ENCODE measurements at places on chromosomes 3 and 15.

GRCh38 chr3:101676765-101677435 is at the start of gene ZBTB11:
Gene ZBTB11 (minus strand): TSS chr3:101677132. CDS start chr3:101676914, 218 bp downstream.
- DNase-seq = peak; percentile 97

GRCh38 chr3:140470962-140471361 is 206.9 kb upstream of the TRIM42 start:
- no peak for DNase-seq

GRCh38 chr15:93025625-93025982 is 63.4 kb downstream of the RGMA start:
- DNase-seq = no peak

DNA sequence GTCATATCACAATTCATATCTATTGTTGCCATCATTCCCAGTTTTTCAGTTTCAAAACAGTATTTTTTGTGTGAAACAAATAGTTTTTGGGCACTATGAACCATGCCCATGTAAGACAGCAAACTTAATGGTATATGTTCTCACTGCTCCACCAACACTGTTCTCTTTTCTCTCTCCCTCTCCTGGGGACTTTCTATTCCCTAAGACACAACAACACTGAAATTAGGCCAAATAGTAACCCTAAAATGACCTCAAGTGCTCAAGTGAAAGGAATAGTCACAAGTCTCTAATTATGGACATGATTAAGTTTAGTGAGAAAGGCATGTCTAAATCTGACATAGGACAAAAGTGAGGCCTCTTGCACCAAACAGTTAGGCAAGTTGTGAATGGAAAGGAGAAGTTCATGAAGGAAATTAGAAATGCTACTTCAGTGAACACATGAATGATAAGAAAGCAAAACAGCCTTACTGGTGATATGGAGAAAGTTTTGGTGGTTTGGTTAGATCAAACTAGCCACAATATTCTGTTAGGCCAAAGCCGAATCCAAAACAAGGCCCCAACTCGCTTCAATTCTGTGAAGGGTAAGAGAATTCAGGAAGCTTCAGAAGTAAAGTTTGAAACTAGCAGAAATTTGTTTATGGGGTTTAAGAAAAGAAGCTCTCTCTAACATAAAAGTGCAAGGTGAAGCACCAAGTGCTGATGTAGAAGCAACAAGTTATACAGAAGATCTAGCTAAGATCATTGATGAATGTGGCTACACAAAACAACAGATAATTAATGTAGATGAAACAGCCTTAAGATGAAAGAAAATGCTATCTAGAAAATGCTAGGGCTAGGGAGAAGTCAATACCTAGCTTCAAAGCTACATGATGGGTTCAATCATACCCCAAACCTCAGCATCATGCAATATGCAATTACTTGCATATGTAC is 104.2 kb downstream of the CBLB start:
- DNase-seq = no peak

GRCh38 chr15:66405007-66405406 is 18.3 kb downstream of the MAP2K1 start:
- no peak for DNase-seq

- DNase-seq = no peak
Observed at GRCh38 chr3:45870099-45870498, 16.2 kb upstream of the CCR9 start.

- no peak for DNase-seq
Observed at GRCh38 chr3:195102609-195103467, 168.1 kb downstream of the XXYLT1 start.

DNA sequence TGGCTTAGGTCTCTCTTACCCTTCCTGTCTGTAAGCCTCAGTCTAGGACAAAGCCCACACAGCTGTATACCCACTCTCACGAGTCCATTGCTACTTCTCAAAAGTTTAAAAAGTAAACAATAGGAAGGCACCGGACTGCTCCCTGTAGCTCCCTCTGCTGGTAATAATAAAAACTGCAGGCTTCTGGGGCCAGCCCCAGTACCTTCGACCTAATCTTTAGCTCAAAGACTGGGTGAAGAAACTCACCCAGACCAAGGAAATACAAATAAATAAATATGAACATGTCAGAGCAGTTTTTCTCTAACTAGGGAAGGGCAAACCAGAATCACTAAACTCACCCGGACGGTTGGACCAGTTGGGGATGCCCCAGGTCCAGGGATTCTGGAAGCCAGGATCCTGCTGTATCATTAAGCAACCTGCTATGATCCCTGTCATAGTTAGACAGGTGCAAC is 5.0 kb downstream of the FAM219B start:
- DNase-seq = no peak

DNA sequence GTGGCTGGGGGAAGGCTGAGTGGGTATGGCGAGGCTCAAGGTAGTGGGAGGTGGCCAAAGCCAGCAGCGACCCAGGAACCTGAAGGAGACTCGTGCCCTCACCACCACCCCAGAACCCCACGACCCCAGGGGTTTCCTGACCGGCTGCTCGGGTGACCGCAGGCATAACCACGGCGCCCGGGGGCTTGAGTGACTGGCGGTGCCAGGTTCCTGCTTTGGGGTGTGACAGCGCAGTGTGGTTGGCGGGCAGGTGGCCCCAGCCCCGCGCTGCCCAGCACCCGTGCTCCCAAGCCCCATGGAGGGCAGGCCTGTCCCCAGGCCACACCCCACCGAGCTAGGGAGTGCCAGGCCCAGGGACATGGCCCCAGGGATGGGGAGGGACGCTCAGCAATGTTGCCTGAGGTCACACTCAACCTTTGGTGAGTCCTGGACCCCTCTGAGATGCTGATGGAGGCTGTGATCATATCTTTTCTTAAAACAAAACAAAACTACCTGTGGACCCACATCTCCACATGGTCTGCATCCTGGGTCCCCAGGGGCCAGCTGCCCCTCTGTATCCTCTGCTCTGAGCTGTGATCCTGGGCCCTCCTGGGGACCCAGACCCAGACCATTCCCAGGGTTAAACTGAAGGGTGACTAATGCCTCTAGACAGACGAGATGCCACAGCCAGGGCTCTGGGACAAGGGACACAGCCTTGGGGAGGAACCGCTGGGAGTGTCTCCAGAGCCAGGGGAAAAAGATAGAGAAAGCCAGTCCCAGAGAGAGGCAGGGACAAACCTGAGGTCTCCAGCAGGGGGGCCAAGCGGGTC is 13.0 kb downstream of the DNAJB8 start:
- no peak for DNase-seq

- no peak for DNase-seq
Observed at GRCh38 chr15:45351227-45351626, 27.1 kb downstream of the GATM start.

DNA sequence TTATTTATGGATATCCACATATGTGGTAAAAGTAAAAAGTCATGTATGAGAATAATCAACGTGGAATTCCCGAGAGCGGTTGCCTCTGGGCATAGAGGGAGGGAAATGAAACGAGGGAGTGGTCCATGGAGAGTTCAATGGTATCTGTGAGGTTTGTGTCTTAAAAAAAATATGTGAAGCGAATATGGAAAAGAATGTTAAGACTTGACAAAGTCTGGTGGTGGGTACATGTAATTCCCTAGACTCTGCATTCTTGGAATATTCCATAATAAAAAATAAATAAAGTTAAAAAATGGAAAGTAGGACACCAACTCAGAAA is 28.4 kb downstream of the FAM43A start:
- DNase-seq = no peak

GRCh38 chr15:35973029-35973428 is 427.1 kb upstream of the DPH6 start:
- no peak for DNase-seq

GRCh38 chr15:46089467-46089935 is 454.7 kb downstream of the SQOR start:
- DNase-seq = no peak

DNA sequence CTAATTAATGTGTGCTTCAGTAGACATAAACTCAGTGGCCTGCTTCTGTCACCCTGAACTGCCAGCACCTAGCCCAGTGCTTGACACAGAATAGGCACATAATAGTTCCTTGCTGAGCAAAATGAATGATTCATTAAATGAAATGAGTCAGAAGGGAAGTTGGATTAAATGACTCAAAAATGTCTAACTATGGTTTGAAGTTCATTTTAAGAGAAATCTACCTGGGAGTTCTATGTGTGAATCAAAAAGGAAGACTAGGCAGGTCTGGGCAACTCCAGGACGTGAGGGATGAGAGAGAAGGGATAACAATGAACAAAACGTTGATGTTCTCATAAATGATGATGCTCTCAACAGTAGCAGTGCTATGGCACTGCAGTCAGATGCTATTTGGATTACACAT is 175.0 kb downstream of the CFAP20DC start:
- peak; percentile 41 for DNase-seq

- DNase-seq = no peak
Observed at GRCh38 chr3:23623844-23624243, 181.9 kb upstream of the UBE2E1 start.

- no peak for DNase-seq
Observed at GRCh38 chr15:93913310-93913709, 318.1 kb upstream of the MCTP2 start.

DNA sequence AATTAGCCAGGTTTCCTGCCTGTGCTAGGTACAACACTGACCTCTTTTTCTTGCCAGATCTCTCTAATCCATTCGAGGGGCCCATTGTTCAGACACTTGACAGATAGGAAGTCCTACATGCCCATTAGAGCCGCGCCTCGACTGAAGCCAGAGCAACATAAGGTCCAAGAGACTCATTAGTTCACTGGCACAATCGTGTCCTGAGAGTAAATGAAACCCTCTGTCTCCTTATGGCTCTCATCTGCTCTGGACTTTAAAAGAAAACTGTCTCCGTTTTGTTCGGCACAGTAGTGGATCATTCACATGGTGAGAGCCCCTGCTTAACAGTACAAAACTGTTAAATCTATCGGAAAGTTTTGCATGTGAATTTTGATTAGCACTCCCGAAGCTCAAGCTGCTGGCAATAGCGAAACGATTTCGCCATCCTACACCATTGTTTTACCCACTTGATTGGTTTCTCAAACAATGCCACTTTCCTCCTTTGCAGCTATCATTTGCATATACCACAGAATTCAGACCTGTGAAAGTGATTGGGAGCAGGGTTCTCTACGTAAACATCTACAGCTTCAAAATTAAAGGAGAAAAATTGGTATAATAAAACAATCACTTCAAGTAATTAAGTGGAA is 19.0 kb upstream of the C15orf61 start:
- DNase-seq = no peak

DNA sequence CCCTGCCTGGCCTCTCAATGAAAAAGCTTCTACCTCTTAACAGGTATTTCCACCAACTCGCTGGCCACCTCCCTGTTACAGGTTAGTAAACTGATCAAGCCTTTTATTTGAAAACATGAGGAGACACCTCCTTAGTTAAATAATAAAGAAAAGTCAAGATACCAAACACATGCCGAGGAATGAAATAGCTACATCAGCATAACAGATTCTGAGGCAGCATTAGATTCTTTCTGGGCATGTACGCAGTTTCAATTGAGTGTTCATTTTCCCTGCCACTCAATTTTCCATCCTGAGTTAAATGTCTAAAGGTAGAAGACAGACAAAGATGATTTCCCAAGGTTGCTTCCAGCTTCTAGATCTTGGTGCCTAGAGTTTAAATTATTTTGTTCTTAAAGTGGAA is 250.5 kb upstream of the LRTM1 start:
- no peak for DNase-seq

GRCh38 chr15:51600114-51600513 is 22.5 kb downstream of the DMXL2 start:
- DNase-seq = no peak

DNA sequence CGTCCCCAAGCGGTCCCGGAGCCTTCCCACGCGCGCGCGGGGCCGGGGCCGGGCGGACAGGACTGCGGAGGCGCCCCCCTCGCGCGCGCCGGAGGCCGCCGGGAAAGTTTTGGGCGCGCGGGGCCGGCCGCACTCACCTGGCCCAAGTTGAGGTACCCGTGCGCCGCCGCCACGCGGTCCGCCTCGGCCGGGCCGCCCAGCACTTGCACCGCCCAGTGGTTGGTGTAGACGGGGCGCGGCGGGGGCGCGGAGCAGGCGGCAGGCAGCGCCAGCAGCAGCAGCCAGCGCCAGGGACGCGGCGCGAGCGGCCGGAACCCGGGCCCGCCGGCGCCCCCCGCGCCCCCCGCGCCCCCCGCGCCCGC is 289 bp downstream of the PCSK6 start:
- DNase-seq = no peak

- DNase-seq = no peak
Observed at GRCh38 chr3:90040554-90040953, 933.1 kb downstream of the EPHA3 start.

- DNase-seq = no peak
Observed at GRCh38 chr15:90188914-90189748, 12.0 kb upstream of the SEMA4B start.

- no peak for DNase-seq
Observed at GRCh38 chr3:18079739-18080138, 337.3 kb upstream of the TBC1D5 start.

- DNase-seq = no peak
Observed at GRCh38 chr3:171984883-171985282, 54.5 kb upstream of the FNDC3B start.

DNA sequence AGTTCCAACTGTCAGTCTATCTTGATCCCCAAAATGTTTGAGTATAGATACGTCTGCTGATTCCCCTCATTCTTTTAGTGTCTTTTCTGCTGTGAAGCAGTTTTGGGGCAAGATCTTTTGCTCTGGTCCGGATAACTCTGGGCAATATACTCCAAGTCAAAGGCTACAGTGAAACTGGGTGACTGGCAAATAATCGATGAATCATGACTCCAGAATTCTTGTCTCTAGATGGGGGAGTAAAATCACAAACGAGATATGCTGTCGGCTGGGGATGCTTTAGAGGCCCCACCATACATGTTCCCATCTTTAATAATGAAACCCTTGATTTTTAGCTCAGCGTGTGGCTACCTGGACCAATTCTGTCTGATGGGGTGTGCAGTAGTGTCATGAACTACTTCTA is 76.5 kb downstream of the KLF13 start:
- DNase-seq = no peak

GRCh38 chr3:171874251-171874681 is 31.1 kb downstream of the TMEM212 start:
- DNase-seq = no peak

- no peak for DNase-seq
Observed at GRCh38 chr15:101489599-101490407, at the start of gene PCSK6. Gene PCSK6 (minus strand): TSS chr15:101489707. CDS start chr15:101489670, 37 bp downstream.

DNA sequence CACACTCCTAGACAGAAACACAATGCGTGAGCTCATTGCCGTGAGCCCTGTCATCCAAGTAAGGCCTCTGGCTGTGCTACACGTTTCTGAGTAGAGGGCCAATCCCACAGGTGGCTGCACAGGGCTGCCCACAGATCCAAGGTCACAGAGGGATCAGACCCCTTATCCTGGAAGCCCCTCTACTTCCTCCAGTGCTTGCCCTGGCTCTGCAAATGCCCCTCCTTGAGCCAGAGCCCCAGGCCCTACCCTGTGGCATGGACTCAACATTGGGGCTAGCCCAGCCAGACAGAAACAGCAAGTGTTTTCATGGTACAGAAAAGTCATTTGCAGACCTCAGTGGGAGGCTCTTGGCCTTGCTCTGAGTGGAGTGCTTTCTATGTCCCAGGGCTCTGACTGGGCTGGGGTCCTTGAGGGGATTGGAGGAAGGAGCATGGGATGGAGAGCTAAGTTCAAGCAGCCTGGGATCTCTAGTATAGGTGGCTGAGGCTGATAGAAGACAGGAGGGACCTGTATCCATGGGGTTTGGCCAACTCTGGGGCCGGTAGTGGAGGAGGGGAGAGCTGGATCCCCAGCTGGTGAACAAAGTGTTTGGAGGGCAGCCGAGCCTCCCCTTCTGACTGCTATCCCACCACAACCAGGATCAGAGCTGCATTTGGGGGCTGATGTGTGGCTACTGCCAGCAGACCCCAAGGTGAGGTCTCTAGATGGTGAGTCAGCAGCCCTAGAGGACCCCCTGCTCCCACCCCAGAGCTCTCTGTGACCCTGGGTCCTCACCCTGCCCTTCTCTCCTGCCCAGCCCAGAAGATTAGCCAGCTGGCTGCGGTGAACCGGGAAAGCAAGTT is 38.7 kb downstream of the GOLGA6A start:
- DNase-seq = no peak
